ENCODE measurements at places on chromosomes 7 and 10.

DNA sequence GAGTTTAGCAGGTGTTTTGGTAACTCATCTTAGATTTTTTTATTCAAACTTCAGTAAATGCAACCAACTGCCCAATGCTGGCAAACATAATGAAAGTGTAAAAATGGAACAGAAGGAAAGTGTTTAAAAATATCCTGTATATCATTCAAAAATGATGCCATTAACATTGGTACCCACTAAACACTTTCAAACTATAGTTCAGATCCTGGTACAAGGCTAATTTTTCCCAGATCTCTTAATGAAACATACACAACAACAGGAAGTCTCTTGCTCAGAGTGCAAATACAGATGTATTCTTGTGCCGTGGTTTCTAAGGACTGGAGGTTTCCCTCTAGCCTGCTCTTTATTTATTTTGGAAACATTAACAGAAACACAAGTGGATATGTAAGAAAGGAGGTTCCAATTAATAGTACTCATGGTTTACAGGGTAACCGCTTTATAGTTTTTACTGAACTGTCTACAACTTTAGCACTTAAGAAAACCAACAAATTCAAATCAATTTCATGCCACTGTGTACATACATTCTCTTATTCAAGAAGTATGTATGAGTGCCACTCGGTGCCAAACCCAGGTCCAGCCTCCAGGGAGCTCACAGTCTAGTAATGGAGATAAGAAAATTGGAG, 176.0 kb upstream of the AKR1E2 start:
- peak overlapping the region; percentile 31 for H3K27ac ChIP-seq
- H3K27me3 ChIP-seq, result no peaks in the 10 kb centered on the region
- no peak for DNase-seq

DNA sequence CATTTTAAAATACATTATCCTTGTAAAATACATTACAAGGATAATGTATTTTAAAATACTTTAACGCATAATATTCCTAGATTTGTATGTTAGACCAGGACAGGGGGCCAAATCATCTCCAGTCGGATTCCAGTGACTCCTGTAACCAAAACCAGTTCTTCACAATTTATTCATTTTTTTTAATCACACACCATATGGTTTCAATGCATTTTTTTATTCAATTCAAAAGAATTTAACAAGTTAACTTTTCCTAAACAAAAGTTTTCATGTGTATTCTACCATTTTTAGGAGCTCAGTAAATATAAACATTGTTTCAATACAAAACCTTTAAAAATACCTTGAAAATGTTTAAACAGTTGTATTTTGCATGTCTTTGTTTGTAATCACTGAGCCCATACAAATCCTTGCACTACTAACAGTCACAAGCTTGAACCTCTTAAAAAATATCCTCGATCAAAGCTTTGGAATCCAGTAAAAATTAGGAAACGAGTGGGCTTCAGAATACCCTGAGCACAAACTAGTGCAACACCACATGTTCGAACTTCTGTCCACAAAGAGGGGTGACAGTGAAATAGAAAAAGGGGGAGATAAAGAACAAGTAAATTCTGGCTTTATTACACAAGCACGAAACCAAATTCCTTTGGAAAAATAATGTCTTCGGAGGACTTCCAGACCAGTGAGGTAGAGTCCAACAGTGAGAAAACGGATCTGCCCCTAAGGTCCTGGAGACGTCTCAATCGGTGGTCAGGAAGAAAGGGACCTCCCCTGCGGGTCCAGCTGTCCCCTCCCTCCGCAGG, 1.6 kb downstream of the CCDC71L start:
- peak overlapping the region; percentile 95 for H3K27ac ChIP-seq
- H3K36me3 ChIP-seq, result no peaks in the 10 kb centered on the region
- H3K27me3 ChIP-seq, result no peaks in the 10 kb centered on the region

DNA sequence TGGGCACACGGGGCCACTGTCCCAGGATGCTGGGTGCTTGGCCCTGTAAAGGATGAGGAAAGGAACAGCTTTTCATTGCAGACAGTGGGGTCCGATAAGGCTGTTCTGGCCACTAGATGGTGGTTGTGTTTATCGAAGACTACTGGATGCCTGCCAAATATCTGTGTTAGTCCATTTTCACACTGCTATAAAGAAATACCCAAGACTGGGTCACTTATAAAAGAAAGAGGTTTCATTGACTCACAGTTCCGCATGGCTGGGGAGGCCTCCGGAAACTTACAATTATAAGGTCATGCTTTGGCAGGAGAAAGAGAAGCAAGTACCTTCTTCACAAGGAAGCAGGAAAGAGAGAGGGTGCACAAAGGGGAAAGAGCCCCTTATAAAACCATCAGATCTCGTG, 32.2 kb upstream of the GARS1 start:
- no peaks in the 10 kb centered on the region for H3K36me3 ChIP-seq
- H3K4me3 ChIP-seq, result no peak overlapping the region
- H3K4me1 ChIP-seq, result no peaks in the 10 kb centered on the region
- no peak overlapping the region for H3K27ac ChIP-seq
- no peak for DNase-seq

GRCh38 chr7:107253599-107253998, 84.8 kb downstream of the HBP1 start:
- DNase-seq, result no peak
- no peak overlapping the region for H3K4me3 ChIP-seq
- H3K27ac ChIP-seq, result no peak overlapping the region
- no peaks in the 10 kb centered on the region for H3K36me3 ChIP-seq

GRCh38 chr7:13198036-13198435, 510.6 kb downstream of the ARL4A start:
- no peaks in the 10 kb centered on the region for H3K27me3 ChIP-seq
- no peak overlapping the region for H3K4me3 ChIP-seq
- DNase-seq, result no peak
- no peaks in the 10 kb centered on the region for H3K4me1 ChIP-seq
- H3K27ac ChIP-seq, result no peak overlapping the region

DNA sequence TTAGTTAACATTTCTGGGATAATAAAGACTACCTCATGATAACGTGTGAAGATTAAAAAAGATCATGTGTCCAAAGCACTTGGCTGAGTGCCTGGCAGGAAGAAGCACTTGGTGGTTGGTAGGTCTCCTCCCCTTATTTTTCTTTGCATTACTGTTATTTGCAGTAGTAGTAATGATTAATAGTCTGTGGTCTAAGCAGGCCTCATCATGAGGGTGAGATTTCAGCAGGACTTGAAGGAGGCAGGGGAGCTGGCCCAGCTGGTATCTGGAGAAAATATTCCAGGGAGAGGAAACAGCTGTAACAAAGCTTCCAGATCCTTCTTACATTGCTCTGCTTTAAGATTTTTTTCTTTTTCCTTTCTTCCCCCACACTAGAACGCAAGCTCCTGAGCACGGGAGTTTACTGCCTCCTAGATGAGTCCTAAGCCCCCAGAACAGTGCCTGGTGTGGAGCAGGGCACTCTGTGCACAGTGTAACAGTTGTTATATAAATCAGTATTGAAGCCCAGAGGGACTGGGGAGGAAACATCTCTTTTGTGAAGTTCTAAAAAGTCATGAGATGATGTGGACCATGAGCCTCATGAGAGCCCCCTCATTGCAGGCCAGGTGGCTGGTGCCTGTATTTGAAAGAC, 31.1 kb upstream of the RHEB start:
- no peaks in the 10 kb centered on the region for H3K27me3 ChIP-seq
- no peaks in the 10 kb centered on the region for H3K36me3 ChIP-seq
- H3K4me1 ChIP-seq, result peaks cover 35% of the 10 kb centered on the region
- no peak overlapping the region for H3K27ac ChIP-seq

- no peak overlapping the region for H3K27ac ChIP-seq
- no peak overlapping the region for H3K4me3 ChIP-seq
- H3K36me3 ChIP-seq, result no peaks in the 10 kb centered on the region
- no peak for DNase-seq
Measured at GRCh38 chr7:37351716-37352115, 96.9 kb downstream of the ELMO1 start.

DNA sequence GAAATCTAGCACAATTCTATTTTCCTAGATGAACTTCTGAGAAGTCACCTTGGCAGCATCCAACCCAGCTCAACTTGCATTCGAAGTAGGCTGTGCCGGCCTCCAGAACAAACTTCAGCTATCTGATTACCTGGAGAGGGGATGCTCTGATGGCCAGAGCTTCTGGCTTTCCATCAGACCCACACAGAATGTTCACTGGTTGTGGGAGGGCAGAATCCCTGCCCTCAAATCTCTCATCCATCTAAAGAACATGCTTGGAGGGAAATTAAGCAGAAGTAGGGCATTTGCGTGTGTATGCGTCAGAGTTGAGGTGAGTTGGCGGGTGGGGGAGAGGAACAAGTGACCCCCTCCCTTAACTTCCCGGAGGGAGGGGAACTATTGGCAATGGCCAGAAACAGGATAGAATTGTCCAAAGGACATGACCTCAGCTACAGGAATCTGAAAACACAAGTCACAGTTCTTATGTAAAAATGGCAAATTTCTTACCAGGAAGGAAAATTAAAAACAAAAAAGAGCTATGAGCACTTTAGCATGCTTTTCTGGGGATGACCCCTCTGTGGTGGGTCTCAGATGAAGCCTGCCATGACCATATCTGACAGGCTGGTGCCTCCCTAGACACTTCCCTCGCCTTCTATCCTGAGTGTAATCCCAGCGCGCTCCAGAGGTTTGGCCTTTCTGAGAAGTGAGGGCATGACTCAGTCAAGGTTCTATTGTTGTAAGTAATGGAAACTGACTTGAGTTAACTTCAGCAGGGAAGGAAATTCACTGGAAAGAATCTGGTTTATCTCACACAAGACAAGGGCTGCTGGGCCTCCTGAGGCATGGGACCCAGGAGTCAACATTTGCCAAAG, 278.8 kb downstream of the RPS24 start:
- peaks cover 11% of the 10 kb centered on the region for H3K4me1 ChIP-seq
- DNase-seq, result no peak
- no peak overlapping the region for H3K4me3 ChIP-seq
- H3K36me3 ChIP-seq, result no peaks in the 10 kb centered on the region

GRCh38 chr10:2650328-2650727, 417.0 kb upstream of the PFKP start:
- no peak overlapping the region for H3K4me3 ChIP-seq
- no peaks in the 10 kb centered on the region for H3K27me3 ChIP-seq
- H3K27ac ChIP-seq, result no peak overlapping the region
- no peaks in the 10 kb centered on the region for H3K36me3 ChIP-seq
- DNase-seq, result no peak

DNA sequence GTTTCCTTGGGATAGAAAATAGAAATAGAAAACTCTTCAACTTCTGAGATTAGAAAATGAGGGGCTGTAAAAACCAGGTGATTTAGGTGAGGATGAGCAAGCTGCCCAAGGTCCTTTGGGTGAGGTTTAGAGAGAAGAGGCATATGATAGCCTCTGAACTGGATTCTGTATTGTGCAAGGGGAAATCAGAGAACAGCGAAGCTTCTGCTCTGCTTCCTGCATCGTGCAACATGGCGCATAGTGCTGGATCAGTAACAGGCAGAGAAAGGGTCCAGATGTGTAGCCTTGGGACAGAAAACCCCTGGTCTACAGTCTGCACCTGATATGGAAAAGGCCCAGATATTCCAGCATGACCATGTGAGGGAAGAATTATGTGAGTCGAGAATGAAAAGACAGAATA, 121.7 kb downstream of the MBL2 start:
- H3K4me3 ChIP-seq, result no peak overlapping the region
- no peaks in the 10 kb centered on the region for H3K4me1 ChIP-seq
- H3K27me3 ChIP-seq, result no peaks in the 10 kb centered on the region
- H3K27ac ChIP-seq, result no peak overlapping the region
- H3K36me3 ChIP-seq, result no peaks in the 10 kb centered on the region

GRCh38 chr10:797179-797578, 107.7 kb upstream of the DIP2C start:
- no peak for DNase-seq
- no peak overlapping the region for H3K27ac ChIP-seq
- H3K4me1 ChIP-seq, result no peaks in the 10 kb centered on the region
- no peaks in the 10 kb centered on the region for H3K27me3 ChIP-seq

GRCh38 chr10:110558041-110558440, 9.5 kb upstream of the SMC3 start:
- H3K4me3 ChIP-seq, result no peak overlapping the region
- no peak for DNase-seq
- H3K36me3 ChIP-seq, result no peaks in the 10 kb centered on the region
- no peaks in the 10 kb centered on the region for H3K27me3 ChIP-seq

GRCh38 chr7:104966022-104966421, 48.0 kb upstream of the KMT2E start:
- H3K27ac ChIP-seq, result no peak overlapping the region
- H3K4me3 ChIP-seq, result no peak overlapping the region
- no peaks in the 10 kb centered on the region for H3K27me3 ChIP-seq
- no peaks in the 10 kb centered on the region for H3K36me3 ChIP-seq
- peaks cover 65% of the 10 kb centered on the region for H3K4me1 ChIP-seq
- DNase-seq, result no peak

DNA sequence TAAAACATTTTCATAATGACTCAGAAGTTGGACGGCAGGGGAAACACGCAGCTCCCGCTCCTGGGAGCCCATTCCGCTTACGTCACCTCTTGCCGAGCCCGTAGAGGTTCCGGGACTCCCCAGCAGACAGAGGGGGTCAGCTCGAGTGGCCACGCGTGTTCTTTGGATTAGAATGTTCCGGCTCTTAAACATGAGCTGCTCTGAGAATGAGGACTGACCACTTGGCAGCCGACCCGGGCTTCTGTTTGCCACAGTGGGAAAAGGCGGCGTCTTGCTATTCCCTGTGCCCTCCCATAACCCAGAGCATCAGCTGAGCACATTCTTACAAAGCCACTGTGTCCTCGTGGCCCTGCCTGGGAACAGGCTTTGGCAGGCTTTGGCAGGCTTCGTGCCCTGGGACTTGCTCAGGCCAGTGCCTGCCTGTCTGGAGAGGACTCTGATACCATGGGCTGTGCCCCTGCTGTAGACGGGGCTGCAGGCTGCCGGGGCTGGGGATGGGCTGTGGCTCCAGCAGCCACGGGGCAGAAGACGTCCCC, 40.1 kb downstream of the PFKP start:
- H3K4me3 ChIP-seq, result no peak overlapping the region
- peaks cover 12% of the 10 kb centered on the region for H3K4me1 ChIP-seq
- H3K27ac ChIP-seq, result peak overlapping the region; percentile 86
- DNase-seq, result no peak
- H3K27me3 ChIP-seq, result no peaks in the 10 kb centered on the region
- H3K36me3 ChIP-seq, result peaks cover 7% of the 10 kb centered on the region

DNA sequence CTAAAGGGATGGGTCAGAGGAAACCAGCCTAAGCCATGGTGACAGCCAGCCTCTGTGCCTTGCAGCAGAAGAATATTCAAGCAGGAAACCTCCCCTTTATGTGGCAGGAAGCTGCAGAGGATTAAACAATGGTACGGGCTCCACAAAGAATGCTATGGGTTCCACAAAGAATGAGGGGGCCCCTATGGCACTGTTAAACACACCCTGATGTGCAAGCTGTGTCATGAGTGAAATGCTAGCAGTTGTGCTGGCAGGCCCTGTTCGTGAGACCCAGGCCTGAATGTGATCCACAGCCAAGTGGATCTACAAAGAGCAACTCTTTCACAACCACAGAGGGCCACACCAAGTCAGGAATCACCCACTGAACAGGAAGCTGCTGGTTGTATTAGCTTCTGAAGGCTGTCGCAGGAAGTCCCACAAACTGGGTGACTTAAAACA, 68.9 kb downstream of the MYOF start:
- H3K4me1 ChIP-seq, result peaks cover 28% of the 10 kb centered on the region
- no peaks in the 10 kb centered on the region for H3K36me3 ChIP-seq
- DNase-seq, result no peak
- H3K4me3 ChIP-seq, result no peak overlapping the region
- H3K27ac ChIP-seq, result peak overlapping the region; percentile 62

- DNase-seq, result no peak
- H3K4me3 ChIP-seq, result no peak overlapping the region
- H3K4me1 ChIP-seq, result peaks cover 73% of the 10 kb centered on the region
- H3K27ac ChIP-seq, result peak overlapping the region; percentile 74
- no peaks in the 10 kb centered on the region for H3K36me3 ChIP-seq
Measured at GRCh38 chr10:26780793-26781601, 79.8 kb downstream of the ABI1 start.
